ENCODE measurements at places on chromosomes 4 and X. TPM values are rescaled to one million over a fixed set of nuclear protein-coding genes. Genes with fewer than 3 reads are reported as not detected.

The AASDH gene
- 15.2 TPM for total RNA-seq

DNA sequence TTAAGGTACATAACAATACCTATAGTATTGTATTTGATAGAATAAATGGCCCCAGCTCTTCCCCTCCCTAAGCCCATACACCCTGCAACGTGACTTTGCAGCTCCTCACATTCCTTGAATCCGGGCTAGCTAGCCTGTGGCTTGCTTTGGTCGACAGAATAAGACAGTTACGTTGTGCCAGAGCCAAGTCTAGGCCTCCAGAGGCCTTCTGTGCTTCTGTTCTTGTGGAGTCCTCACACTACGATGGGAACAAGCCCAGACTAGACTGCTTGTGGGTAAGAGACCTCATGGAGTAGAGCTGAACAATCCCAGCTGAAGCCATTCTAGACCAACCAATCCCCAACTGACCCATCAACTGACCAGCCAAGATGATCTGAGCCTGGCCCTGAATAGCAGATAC, 102.4 kb upstream of the PLAC1 start:
- no peaks in the 10 kb centered on the region for H3K27me3 ChIP-seq
- H3K4me3 ChIP-seq: no peak overlapping the region
- no peaks in the 10 kb centered on the region for H3K4me1 ChIP-seq

DNA sequence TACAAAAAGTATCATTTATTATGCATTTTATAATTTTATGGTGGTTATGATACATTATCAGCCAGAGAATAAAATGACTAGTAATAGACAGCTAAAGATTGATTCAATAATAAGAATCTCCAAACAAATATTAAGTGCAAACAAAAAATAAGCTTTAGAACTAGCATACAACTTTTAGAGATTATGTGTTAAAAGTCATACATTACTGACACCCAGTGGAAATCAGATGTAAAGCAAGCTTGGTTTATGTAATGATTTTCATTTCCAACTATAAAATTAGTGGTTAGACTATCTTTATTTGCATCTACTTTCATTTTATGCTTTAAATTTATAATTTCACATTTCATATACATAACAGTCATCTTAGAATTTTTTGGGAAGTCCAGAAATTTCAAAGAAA, 57.7 kb downstream of the IL13RA2 start:
- H3K27me3 ChIP-seq: no peaks in the 10 kb centered on the region
- H3K4me1 ChIP-seq: no peaks in the 10 kb centered on the region
- no peaks in the 10 kb centered on the region for H3K36me3 ChIP-seq
- H3K4me3 ChIP-seq: no peak overlapping the region

DNA sequence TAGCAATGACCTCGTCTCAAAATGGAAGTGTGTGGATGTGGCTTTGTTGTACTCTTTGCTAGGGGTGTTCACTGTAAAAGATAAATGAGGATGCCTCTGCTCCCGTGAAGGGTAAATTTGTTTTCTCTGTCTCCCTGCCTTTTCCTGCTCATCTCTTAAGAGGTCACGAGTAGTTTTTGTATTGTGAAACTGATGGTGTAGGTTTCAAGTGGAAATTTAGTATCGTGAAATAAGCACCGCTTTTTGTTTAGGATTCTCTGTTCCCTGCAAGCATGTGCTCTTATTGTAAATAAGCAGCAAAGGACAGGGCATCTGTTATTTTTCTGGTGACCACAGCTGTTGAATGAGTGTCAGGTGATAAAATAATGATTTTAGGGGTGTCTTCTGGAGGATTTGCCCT, 104.6 kb downstream of the PHEX start:
- no peaks in the 10 kb centered on the region for H3K36me3 ChIP-seq
- no peaks in the 10 kb centered on the region for H3K27me3 ChIP-seq
- no peak overlapping the region for H3K27ac ChIP-seq
- DNase-seq: no peak
- H3K4me3 ChIP-seq: no peak overlapping the region

Measured in B cell (primary cell).